ENCODE measurements at places on chromosomes 7 and 10. TPM values are rescaled to one million over a fixed set of nuclear protein-coding genes. Genes with fewer than 3 reads are reported as not detected.

- peak; percentile 48 for DNase-seq
Observed at GRCh38 chr10:112471878-112472487, 25.0 kb downstream of the VTI1A start.

GRCh38 chr7:116280803-116281202, 70.5 kb downstream of the TES start:
- DNase-seq, result no peak

GRCh38 chr10:1043532-1043995, 5.4 kb downstream of the IDI1 start:
- no peak for DNase-seq

GRCh38 chr7:150854066-150855000, 2.0 kb downstream of the AOC1 start:
- DNase-seq, result no peak

C7orf57 gene
- polyA plus RNA-seq, result 0.41 TPM

TMEM225B gene
- 1.5 TPM for polyA plus RNA-seq
